ENCODE measurements at places on chromosomes 5 and 9. TPM values are rescaled to one million over a fixed set of nuclear protein-coding genes. Genes with fewer than 3 reads are reported as not detected.

DNA sequence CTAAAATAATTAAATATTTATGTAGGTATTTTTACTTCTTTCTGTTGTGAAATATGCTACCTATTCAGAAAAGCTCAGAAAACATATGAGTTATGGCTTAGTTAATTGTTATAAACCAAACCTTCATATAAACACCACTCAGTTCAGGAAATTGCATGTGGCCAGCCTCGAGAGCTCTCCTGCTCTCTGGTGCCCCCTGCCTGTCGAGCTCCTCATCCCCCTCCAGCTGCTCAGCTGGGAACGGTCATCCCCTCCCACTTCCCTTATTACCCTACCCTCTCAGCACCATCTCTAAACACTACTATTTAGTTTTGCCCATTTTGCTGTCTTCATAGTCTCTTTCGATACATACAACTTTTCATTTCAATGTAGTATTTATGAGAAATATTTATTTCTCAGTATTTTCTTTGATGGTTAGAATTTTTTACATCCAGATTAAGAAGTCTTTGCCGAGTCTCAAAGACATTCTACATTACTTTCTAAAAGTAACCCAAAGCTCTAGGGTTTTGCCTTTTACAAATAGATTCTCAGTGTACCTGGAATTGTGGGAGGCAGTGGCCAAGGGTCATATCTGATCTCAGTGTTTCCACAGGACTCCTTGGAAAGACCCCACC, 51.2 kb upstream of the SEMA4D start:
- H3K36me3 ChIP-seq = no peaks in the 10 kb centered on the region
- H3K4me1 ChIP-seq = no peaks in the 10 kb centered on the region
- H3K27me3 ChIP-seq = no peaks in the 10 kb centered on the region
- H3K4me3 ChIP-seq = no peak overlapping the region

GRCh38 chr9:101317735-101318134, 67.1 kb downstream of the BAAT start:
- H3K27me3 ChIP-seq = no peaks in the 10 kb centered on the region
- no peak overlapping the region for H3K4me3 ChIP-seq
- H3K4me1 ChIP-seq = no peaks in the 10 kb centered on the region
- H3K27ac ChIP-seq = no peak overlapping the region
- H3K36me3 ChIP-seq = no peaks in the 10 kb centered on the region
- no peak for DNase-seq

DNA sequence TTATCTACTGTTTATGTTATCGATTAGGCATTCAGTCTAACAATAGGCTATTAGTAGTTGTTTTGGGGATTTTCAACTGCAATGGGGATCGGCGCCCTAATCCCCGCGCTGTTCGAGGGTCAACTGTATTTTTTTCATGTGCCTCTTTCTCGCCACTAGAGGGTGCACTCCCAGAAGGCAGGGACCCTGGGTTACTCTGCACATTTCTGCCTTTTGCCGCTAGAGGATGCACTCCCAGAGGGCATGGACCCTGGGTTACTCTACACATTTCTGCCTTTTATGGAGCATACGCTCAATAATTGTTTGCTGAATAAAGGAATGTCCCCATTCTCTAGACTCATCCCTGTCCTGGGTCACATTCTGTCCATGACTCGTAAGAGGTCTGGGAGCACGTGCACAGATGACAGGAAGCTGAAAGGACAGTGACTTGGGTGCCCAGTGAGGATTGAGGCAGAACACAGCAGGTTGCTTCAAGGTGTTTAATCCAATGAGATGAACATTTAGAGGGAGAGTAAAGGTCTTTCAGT, 27.9 kb upstream of the RECK start:
- no peak overlapping the region for H3K27ac ChIP-seq
- no peak overlapping the region for H3K4me3 ChIP-seq
- no peaks in the 10 kb centered on the region for H3K4me1 ChIP-seq
- DNase-seq = peak; percentile 84
- no peaks in the 10 kb centered on the region for H3K36me3 ChIP-seq
- peaks cover 73% of the 10 kb centered on the region for H3K27me3 ChIP-seq

DNA sequence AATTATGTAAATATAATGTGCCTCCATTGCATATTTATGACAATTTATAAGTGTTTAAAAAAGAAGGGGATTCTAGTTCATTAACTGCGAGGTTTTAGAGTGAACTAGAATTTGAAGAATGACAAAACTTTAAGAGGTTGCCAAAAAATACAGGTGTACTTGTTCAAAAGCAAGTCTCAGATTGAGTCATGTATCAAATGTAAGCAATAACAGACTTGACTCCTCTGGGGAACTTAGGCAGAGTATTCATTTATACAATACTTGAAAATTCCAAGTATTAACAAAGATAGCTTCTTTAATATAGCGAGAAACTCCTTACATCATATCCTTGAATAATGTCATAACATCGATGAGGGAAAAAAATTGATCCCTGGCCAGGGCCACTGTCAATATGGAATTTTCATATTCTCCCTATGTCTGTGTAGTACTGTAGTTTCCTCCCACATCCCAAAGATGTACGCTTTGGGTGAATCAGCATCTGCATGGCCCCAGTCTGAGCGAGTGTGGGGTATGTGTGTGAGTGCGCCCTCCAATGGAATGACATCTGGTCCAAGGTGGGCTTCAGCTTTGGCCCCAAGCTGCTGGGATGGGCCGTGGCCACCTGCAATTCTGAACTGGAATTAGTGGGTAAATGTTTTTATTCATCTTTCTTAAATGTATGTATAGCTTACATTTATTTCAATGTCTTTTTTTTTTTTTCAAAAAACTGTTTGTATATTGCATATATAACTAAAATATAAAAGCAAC, 70.1 kb downstream of the RIC1 start:
- H3K4me1 ChIP-seq = no peaks in the 10 kb centered on the region
- no peak overlapping the region for H3K27ac ChIP-seq
- DNase-seq = no peak
- no peaks in the 10 kb centered on the region for H3K36me3 ChIP-seq
- no peaks in the 10 kb centered on the region for H3K27me3 ChIP-seq

GRCh38 chr9:133995012-133995896, 3.1 kb upstream of the VAV2 start:
- H3K4me3 ChIP-seq = no peak overlapping the region
- no peaks in the 10 kb centered on the region for H3K36me3 ChIP-seq
- H3K4me1 ChIP-seq = peaks cover 16% of the 10 kb centered on the region
- no peak overlapping the region for H3K27ac ChIP-seq
- H3K27me3 ChIP-seq = no peaks in the 10 kb centered on the region
- no peak for DNase-seq

DNA sequence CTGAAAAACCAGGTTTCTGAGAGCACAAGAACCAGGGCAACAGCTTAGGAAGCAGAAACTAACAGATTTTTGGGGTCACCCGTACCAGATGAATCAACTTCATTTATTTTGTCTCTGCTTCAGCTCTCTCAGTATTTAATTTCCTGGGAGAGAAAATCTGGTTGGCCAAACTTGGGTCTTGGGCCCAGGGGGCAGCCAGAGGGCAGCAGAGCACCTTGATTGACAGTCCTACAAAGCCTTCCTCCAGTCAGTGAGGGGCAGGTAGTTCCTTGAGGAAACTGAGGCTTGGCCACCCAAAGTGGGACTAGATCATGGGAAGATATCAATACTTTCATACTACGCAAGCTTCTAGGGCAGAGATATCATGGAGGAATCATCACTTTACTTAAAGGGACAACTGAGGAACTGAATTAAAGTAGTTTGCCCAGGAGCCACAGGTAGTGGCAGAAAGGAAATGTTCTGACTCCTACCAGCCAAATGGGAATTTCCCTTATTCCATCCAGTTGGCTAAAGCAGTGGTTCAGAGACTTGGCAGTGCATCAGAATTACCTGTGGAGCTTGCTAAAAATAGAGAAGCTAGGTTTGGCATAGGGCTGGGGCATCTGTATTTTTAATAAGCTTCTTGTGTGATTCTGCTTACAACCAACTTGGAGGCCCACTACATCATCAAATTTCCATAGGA, 21.5 kb upstream of the ARHGAP26 start:
- H3K4me1 ChIP-seq = peaks cover 5% of the 10 kb centered on the region
- DNase-seq = peak; percentile 73
- no peak overlapping the region for H3K4me3 ChIP-seq
- H3K27me3 ChIP-seq = no peaks in the 10 kb centered on the region
- H3K36me3 ChIP-seq = no peaks in the 10 kb centered on the region

DNA sequence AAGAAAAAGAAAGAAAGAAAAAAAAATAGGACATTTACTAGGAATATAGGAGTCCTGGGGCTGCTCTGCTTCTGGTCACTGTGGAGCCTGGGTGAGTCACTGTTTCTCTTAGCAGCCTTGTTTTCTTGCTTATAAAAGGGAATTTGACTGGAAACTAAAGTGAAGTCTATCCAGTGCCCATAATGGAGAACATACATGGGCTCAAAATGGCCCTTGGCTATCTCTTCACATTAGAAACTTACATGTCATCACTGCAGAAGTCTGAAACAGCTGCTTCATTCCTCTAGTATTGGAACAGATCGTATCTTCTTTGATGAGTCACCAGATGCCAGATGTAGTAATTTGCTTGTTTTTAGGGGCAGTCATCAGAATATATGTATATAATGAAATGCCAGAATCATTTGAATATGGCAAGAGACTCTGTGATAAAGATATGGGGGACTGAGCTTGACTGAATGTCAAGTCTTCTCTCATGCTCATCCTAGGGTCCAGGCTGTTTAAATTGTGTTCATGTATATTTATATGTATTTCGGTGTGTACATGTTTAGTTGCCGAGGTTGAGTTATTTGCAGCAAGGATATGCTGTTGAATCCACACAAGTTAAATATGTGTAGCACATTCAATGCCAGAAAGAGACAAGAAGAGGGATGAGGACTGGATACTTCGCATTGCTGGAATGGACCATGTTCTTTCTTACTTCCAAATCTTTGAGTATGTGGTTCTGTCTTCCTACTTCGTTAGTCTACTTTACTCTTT, 56.7 kb downstream of the SGCD start:
- H3K4me1 ChIP-seq = no peaks in the 10 kb centered on the region
- no peaks in the 10 kb centered on the region for H3K27me3 ChIP-seq
- DNase-seq = no peak

- H3K4me3 ChIP-seq = no peak overlapping the region
- H3K27ac ChIP-seq = no peak overlapping the region
- H3K36me3 ChIP-seq = no peaks in the 10 kb centered on the region
- no peaks in the 10 kb centered on the region for H3K27me3 ChIP-seq
These were observed 36.0 kb downstream of the SARDH start for GRCh38 chr9:133701981-133702797.

GRCh38 chr5:41967401-41967800, 42.3 kb downstream of the FBXO4 start:
- no peak for DNase-seq
- H3K36me3 ChIP-seq = no peaks in the 10 kb centered on the region
- H3K27me3 ChIP-seq = no peaks in the 10 kb centered on the region
- H3K27ac ChIP-seq = no peak overlapping the region
- H3K4me3 ChIP-seq = no peak overlapping the region
- H3K4me1 ChIP-seq = no peaks in the 10 kb centered on the region

Gene DDX4
- total RNA-seq = 0.09 TPM

Gene RELL2
- 3.9 TPM for total RNA-seq

Gene CARTPT
- not detected for total RNA-seq

Gene ANXA1
- total RNA-seq = 1.1 TPM

Gene AJM1
- not detected for total RNA-seq
